ENCODE measurements at places on chromosomes 2 and 18.
A peak's percentile ranks its signal among the peaks of the same experiment; 100 is the strongest.

- DNase-seq, result no peak
Measured at GRCh38 chr2:9941996-9942390, 9.5 kb upstream of the GRHL1 start.

GRCh38 chr2:175012516-175012915 is 7.3 kb upstream of the CHN1 start:
- no peak for DNase-seq

- no peak for DNase-seq
Measured at GRCh38 chr2:118968042-118968441, 26.0 kb downstream of the MARCO start.

GRCh38 chr2:176669398-176670174 is 400.3 kb downstream of the MTX2 start:
- DNase-seq, result no peak

DNA sequence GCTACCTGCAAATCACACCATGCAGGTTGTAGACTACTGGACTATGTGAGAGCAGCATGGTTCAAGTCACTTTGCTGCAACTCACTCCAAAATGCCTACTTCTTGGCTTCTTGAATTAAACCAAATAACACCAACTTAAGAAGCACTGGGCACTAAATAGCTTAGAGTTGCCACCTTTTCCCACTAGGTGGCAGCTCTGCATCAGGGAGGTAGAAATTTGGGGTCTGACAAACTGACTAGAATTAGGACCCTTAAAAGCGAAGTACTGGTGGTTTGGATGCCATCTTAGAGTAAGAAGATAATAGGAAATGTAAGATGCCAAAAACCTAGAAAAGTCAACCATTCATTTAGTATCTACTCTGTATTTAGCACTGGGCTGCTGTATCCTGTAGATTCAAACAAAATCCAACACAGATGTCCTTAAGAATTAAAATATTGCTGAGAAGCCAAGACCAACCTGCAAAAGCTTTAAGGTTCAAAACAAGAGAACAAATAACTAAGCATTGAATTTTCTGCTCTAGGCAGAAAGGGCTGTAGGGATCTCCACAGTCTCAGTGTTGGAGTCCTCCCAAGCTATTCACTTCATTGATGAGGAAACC is 65.5 kb downstream of the CCBE1 start:
- DNase-seq, result no peak

DNA sequence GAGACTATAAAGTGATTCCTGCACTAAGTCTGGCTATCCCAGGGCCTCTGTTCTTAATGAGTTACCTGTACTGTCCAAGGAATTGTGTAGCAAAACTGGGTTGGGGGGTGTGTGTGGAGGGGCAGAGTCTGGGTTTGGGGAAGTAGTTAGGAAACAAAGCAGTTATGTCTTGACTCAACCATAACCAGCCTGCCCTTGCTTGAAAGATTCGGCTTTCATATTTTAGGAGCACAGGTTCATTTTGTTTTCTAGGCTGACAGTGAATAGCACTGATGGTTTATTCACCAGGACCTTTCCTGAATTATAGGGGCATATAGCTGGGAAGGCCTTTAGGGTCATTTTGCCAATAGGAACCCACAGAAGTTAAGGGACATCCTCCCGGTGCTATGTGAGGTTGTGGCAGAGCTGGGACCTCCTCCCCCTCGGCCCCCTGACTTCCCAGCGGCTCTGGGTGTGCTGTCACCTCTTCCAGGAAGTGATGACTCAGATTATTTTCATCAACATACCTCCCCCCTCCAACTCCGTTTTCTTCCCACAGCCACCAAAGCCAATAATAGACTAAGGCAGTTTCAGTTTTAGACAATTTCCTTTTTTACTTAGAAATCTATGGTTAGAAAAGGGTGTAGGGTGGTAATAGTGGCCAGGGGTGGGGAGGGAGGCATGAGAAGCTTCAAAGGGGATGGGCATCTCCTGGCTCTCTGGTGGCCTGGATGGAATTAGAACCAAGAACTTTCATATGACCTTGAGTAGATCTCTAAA is 44.8 kb downstream of the SETBP1 start:
- DNase-seq, result no peak

- DNase-seq, result peak; percentile 17
Measured at GRCh38 chr2:178306352-178307073, 112.2 kb downstream of the OSBPL6 start.

- DNase-seq, result no peak
Measured at GRCh38 chr2:147888680-147889079, 43.9 kb downstream of the ACVR2A start.

GRCh38 chr2:53265544-53266299 is 501.9 kb upstream of the CHAC2 start:
- DNase-seq, result no peak

DNA sequence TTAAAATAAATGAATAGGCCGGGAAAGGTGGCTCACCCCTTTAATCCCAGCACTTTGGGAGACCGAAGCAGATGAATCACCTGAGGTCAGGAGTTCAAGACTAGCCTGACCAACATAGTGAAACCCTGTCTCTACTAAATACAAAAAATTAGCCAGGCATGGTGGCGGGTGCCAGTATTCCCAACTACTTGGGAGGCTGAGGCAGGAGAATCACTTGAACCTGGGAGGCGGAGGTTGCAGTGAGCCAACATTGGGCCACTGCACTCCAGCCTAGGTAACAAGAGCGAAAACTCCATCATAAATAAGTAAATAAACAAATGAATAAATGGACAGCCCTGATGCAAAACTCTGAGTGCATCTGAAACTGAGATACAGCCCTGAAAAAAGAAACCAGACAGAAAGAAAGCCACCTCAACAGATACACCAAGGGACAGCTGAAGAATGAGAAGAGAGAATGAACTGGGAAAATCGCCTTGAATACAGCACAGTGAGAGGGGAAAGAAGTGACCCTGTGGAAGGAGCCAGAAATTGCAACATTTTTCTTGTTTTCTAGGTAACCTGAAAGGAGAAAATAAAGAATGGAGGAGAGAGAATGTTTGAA is 64.4 kb downstream of the TRABD2A start:
- no peak for DNase-seq

- DNase-seq, result no peak
Measured at GRCh38 chr18:3008541-3008940, 4.4 kb downstream of the LPIN2 start.

- no peak for DNase-seq
Measured at GRCh38 chr2:182912518-182912915, 46.1 kb upstream of the FRZB start.

GRCh38 chr2:164371916-164372315 is 249.4 kb downstream of the GRB14 start:
- DNase-seq, result no peak

GRCh38 chr2:165144315-165144714 is 59.5 kb downstream of the SCN3A start:
- no peak for DNase-seq

DNA sequence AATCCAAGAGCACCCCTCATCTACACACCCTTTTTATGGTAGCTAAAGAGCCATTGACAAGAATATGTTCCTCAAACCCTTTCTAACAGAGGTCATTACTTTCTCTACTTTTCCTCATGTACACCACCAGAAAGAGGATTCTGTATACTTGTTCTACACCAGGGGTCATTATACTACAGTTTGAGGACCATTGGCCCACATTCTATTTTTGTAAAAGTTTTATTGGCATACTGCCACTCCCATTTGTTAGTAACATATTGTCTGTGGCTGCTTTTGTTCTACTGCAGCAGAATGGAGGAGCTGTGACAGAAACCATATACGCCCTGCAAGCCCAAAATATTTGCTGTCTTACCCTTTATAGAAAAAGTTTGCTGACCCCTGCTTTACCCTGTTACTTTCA is 14.3 kb downstream of the HTR2B start:
- peak; percentile 24 for DNase-seq

DNA sequence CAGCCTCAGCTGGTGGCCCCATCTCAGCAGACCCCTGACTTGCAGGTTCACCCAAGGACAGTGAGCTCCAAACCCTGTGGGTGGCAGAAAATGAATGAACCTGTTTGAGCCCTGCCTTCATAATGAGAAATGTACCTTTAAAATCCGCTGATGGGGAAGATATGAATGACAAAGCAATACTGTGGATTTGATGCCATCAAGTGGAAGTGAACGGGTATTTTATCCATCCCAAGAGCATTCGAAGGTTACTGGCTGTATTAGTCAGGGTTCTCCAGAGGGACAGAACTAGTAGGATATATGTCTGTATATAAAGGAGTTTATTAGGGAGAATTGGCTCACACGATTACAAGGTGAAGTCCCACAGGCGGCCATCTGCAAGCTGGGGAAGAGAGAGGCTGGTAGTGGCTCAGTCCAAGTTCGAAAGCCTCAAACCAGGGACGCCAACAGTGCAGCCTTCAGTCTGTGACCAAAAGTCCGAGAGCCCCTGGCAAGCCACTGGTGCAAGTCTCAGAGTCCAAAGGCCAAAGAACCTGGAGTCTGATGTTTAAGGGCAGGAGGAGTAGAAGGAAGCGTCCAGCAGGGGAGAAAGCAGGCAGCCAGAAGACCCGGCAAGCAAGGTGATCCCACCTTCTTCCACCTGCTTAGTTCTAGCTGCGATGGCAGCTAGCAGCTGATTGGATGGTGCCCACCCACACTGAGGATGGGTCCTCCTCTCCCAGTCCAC is 32.1 kb downstream of the TOGARAM2 start:
- no peak for DNase-seq

GRCh38 chr2:66547118-66547517 is 112.2 kb downstream of the MEIS1 start:
- no peak for DNase-seq

DNA sequence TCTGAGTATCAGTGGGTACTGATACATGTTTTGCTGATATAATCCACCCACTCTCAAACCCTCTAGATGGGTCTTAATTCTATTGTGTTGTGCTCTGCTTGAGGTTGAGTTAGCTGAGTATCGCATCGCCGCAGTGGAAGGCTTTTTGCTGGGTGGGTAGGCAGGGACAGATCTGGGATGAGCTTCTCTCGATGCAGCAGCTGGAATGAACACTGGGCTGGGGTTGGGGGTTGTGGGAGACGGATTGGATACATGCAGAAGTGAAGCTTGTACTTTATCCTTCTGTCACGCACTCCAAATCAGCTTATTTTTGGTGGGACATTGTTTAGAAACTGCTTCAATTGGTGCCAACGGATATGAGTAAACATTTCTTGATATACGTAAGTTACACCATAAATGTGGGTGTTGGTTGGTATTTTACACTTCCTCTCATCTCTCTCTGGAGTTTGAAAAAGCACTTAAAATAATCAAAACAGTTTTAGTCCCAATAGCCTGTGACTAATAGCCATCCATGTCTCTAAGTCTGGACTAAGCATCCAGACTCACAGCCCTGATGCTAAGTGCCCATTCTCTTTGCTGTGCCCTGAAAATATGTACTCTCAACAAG is 107.1 kb downstream of the POLE4 start:
- DNase-seq, result no peak

DNA sequence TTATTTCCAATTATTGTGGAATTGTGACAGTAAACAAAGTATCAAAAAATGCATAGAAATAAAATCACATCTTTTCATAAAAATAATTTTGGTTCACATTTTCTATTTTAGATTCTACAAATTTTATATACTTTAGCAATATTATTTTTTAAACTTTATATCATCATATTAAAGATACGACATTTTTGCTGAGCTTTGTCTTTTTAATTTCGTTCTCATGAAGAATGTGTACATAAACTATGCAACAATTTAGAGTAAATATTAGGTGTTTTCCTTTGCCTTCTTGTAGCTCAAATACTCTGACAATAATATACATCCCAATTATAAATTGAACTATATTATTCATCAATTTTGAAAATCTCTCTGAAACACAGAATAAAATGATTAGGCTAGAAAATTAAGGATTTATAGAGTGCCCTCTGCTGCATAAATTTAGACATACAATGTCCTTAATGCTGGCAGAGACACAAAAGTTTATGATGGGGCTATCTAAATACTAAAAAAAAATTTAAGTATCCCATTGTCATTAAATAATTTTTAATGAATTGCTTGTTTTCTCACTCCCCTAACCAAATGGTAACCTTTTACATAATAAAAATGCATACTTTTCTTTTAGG is 45.7 kb downstream of the CCDC102B start:
- DNase-seq, result no peak

GRCh38 chr2:36322108-36322507 is 33.5 kb upstream of the CRIM1 start:
- peak; percentile 43 for DNase-seq

DNA sequence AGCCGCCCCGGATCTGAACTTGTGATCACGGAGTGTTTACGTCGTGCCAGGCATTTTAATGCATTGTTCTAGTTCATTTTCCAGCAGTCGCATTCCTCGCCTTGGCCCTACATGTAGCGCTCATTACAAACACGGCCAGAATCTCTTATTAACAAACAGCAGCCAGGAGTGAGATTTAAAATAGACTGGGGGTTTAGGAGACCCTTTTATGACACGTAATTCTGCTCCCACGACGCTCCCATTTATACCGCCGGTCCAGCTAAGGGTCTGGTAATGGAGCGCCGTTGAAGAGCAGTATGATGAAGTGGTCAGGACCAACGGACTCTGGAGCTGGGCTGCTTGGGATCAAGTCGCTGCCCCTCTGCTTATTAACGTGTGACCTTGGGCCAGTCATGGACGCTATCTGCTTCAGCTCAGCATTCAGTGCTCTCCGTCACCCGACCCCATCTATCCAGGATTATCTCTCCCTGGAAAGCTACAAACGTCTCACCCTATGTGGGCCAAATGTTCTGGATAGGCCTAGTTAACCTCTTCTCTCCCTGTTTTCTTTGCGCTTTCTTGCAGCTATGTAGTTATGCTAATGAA is 745 bp downstream of the MSH2 start:
- no peak for DNase-seq

DNA sequence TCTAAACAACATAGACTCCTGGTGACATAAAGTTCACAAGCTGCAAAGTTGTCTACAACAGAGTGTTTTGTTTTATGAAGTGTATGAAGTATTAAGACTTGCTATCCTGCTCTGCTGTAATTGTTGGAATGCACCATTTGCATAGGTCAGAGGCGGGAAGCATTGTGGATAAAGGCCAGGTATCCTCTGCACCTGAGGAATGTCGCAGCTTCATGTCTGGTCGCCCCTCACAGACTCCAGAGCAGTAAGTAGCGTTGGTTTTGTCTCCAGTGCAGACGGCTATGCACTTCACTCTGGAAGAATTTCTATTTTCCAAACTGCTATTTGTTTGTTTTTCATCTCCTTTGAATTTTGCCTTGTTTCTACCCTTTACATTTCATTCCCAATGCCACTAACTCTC is 63.1 kb downstream of the UNC80 start:
- DNase-seq, result no peak

DNA sequence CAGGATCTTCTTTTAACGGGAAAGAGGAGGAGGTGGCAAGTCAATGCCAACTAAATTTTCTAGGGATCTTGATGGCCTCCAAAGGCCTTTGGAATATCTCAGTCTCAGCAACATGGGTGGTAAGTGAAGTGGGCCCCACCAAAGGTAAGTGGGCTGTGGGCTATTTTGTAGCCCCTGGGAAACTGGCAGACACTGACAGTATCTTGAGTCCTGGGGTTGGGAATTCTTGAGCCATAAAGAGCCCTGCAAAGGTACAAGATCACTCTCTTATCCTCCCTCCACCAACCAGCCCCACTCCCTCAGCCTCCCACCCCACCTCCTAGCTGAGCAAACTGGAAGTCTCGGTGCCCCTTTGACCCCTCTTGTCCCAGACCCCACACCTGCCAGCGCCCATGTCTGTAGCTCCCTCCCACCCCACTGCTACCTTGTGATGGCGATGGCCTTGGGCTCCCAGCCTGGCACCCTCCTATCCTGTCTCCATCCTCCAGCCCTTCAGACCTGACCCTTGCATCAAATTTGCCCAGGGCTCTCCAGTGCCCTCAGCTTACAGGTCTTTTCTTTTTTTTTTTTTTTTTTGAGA is 8.5 kb downstream of the ATP6V1B1 start:
- DNase-seq, result no peak
